Stimulated activated CD8-positive, alpha-beta memory T cell treated with anti-CD3 and anti-CD28 coated beads, Interleukin-4, amount 100 ng/mL, for 1 hour (primary cell): ENCODE measurements at places on chromosomes 12 and 14.

GRCh38 chr12:3461391-3461790 lies 29.6 kb upstream of the PRMT8 start:
- no peak for DNase-seq

- DNase-seq = no peak
These were observed 14.8 kb upstream of the CALM1 start for GRCh38 chr14:90381999-90382451.

GRCh38 chr12:25651931-25652330 lies 98.8 kb upstream of the LMNTD1 start:
- no peak for DNase-seq

DNA sequence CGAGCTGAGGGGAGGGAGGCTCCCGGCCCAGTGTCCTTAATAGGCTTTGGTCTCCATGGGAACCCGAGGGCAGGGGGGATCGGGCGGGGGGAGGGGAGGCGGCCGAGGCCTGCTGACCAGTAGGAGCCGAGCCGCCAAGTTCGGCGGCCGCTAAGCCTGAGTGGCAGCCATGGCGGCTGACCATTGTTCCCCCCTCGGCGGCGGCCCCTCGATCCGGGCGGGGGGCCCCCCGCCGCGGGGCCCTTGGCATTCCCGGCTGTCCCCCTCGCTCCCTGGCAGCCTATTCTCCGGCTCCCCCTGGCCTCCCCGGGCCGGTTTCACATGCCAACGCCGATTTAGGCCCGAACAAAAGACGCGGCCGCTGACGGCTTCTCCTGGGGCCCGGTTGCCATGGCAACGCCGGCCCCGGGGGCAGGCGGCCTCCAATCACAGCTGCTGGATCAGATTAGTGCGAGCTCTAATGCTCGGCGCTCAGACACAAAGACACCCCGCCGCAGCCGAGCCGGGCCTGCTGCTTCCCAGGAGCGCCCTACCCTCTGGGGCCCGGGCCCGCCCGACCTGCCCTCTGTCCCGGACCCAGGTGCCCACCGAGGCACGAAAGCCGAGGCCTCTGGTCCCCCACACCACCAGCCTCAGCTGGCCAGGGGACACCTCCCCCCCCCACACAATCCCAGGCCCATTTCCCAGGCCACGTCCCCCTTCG lies 7.3 kb downstream of the MSI1 start:
- no peak for DNase-seq

GRCh38 chr12:63440048-63440447 lies 228.2 kb downstream of the DPY19L2 start:
- no peak for DNase-seq

- DNase-seq = no peak
These were observed 131.2 kb downstream of the PAWR start for GRCh38 chr12:79559591-79559990.

DNA sequence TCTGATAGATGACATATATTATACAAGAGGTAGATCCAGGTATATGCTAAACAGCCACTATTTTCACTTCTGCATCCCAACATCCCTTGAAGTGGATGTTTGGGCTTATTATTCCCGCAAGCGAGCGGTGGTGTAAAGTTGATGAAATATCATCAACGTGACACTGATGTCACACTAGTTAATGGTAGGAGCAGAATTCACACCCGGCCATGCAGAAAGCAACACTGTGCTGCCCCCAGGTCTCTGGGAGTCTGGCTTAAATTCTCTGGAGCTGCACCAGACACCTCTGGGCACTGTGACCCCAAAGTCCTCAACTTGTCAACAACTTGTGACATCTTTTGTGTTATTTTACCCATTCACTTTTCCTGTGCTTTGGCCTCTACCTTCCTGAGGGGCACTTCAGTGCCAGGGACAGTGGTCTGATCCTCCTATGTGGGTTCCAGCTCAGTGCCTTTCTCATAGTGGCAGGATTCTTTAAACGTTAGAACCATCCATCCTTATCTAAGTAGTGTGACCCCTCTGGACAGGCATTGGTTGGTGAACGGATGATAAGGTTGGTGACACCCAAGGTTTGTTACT lies 952 bp downstream of the DRAM1 start:
- DNase-seq = no peak

DNA sequence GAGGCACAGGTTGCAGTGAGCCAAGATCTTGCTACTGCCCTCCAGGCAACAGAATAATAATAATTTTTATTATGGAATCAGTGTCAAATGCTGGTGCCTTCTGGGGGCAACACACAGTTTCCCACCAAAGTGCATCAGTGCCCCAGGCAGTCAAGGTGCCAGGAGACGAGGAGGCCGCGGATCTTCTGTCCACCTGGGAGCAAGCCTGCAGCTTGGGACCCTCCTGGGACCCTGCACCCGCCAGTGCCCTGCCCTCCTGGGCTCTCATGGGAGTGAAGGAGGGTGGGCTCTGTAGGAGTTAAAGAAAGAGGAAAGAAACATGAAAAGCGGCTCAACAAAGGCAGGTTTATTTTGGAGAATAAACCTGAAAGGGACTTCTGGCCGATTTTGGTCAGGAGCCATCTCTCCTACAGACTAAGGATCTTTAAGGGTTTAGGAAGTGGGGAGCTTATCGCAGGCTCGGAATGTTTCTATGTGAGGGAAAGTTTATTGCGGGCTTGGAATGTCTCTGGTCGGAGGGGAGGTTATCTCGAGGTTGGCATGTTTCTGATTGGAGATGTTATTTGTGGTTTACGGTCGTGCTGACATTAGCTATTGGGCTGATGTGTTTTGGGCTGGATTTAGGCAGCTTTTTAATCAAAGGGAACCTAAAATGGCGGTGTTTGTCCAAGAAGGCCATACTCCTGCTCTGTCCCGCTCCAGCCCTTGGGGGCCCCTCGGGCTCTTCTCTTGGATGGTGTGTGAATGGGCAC lies 1.1 kb upstream of the ASPG start:
- no peak for DNase-seq

- DNase-seq = no peak
These were observed 29.1 kb downstream of the COCH start for GRCh38 chr14:30903285-30904124.

- DNase-seq = no peak
These were observed 59.8 kb upstream of the C12orf71 start for GRCh38 chr12:27142101-27142721.

- no peak for DNase-seq
These were observed 395.2 kb upstream of the DCN start for GRCh38 chr12:91577586-91578539.

- no peak for DNase-seq
These were observed 89.7 kb downstream of the TMCC3 start for GRCh38 chr12:94560431-94561221.

- no peak for DNase-seq
These were observed 151.1 kb upstream of the TBX3 start for GRCh38 chr12:114835031-114835430.

DNA sequence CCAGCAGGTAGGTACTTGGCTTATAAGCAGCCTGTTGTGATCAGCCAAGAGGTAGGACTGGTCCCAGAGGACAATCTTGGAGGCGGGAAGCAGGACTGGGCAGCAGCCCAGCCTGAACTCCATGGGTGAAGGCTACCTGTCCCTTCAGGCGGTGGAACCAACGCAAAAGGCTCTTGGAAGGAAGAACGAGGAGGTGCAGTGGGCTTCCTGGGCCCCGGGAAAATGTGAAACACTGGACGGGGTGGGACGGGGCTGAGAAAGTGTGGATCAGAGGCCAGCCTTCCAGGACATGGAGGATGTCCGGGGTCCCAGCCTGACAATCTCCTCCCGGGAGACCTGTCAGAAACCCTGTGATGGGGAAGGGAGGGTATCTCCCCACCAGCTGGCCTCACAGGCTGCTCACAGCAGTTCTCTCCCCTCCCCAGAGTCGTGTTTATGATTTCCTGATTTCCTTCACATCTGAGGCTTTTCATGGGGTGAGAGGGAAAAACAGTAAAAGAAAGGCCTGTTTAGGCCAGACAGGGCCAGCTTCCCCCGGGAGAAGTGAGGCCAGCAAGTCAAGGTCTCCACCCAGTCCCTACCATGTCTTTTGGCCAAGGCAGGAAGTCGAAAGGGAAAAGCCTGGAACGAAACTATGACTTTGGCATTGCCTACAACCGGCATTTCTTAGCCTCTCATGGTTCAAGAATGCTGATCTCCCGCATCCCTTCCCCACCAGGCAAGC lies 11.3 kb downstream of the CMKLR1 start:
- DNase-seq = no peak

DNA sequence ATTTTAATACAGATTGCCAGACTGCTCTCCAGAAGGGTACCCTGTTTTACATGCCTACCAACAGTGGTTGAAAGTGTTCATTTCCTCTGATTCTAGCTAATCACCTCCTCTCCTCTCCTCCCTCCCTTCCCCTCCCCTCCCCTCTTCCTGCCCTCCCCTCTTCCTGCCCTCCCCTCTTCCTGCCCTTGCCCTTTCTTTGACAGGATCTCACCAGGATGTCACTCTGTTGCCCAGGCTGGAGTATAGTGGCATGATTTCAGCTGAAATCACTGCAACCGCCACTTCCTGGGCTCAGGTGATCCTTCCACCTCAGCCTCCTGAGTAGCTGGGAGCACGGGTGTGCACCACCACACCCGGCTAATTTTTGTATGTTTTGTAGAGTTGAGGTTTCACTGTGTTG lies 24.7 kb downstream of the APAF1 start:
- DNase-seq = no peak

DNA sequence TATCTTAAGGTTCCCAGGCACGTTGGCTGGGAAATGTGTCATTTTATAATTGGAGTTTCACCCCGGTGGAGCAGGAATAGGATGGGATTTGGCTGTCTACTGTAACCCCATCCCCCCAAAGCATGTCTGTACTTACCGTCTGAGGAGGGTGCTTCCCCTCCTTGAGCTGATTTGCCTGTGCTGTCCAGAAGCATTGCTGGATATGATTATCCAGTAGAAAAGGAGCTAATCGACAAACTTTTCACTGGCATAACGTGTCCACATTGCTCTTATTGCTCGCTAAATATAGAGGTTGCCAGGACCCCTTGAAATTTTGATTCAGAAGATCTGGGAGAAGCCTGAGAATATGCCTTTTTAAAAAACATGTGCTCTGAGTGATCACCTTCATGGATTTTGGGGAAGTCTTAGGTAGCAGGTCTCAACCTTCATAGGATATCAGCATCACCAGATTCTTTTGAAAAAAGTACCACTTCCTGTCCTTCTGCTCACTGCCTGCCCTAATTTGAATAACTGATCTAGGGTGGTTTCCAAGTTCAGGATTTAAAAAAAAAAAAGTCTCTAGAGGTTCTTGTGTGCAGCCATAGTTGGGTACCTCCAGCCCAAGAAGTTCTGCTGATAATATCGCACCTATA lies 80.4 kb upstream of the KCNA1 start:
- no peak for DNase-seq

DNA sequence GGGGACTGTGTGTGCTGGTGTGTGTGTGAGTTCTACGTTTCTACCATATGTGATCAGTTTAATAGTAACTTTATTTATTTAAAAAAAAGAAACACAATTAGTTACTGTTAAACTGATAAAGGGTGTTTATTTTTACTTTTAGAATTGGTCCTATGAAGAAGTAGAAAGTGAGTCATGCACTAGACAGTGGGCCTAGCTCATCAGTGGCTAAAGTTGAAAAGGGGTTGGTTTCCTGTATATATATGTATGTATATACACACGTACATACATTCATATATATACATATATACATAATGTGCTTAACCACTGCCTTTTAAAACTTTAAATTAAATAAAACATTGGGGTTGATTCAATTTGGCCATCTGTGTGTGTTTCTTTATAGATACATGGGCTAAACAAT lies 68.8 kb upstream of the TMEM263 start:
- no peak for DNase-seq

- DNase-seq = no peak
These were observed 185.5 kb downstream of the FOXN3 start for GRCh38 chr14:89231426-89232113.

DNA sequence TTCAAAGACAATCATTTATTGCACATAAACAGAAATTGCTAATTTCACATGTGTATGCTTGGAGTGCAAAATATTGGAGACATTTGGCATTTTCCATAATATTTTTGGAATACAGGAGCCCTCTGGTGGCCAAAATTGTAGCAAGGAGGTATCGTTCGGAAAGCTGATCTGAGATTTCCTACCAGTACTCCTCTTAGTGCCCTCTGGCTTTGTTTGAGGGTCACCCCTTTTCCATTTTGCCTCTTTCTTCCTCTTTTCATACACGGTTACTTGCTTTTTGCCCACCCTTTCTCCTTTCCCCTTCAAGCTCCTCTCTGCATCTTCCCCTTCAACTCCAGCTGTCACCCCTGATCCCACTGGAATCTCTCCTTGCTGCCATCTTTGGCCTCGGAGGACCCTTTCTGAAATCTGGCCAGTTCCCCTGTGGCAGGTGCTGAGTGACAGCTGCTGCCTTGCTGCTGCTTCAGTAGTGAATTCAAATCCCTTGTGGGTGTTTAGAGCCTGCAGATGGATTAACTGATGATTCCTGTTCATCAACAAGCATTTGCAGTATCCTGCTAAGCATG lies 164.6 kb upstream of the PARP11 start:
- no peak for DNase-seq

DNA sequence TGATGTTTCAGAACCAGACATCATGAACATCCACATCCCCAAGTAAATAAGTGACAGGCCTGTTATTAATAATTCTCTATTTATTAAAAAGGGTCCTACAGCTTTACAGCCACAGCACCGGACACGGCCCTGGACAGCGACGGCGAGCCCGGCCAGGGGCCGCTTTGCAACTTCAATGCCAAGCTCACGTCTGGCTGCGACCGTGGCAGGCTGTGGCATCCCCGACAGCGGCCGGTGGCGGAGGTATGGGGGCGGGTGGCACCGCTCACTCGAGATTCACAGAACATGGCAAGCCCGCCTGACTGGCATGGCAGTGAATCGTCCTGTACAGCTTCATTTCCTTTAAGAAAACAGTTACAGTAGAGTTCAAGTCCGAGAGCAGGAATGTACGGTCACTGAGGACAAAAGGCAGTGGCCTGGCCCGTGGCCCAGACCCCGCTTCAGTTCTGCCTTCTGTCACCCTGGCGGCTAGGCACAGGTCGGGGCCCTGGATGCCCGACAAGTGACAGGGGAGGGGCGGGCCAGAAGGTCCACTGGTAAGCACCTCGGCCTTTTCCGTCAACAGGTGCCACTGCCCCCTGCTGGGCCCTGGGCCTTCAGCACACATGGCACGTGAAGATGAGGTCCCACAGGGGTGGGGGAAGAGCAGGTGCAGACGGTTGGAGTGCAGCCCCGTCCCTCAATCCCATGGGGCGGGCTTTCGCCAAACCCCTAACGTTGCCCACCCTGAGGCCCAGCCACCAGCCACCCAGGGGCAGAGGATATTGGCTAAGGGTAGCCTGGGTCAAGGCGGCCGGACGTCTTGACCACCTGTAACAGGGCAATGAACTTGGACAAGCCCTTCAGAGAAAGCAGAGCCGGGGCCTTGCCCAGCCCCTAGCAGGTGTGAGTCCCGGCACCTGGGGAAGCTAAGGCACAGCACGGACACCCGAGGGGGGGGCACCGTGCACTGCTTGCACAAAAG lies 30.3 kb downstream of the HIP1R start:
- DNase-seq = no peak

GRCh38 chr12:92340003-92340402 lies 194.4 kb upstream of the BTG1 start:
- DNase-seq = no peak

- no peak for DNase-seq
These were observed 154.1 kb downstream of the SLC5A8 start for GRCh38 chr12:101055940-101056339.

- no peak for DNase-seq
These were observed 454.5 kb downstream of the ADAMTS20 start for GRCh38 chr12:43097471-43097870.
